Stimulated activated CD8-positive, alpha-beta memory T cell treated with anti-CD3 and anti-CD28 coated beads, Interleukin-7, amount 100 ng/mL, for 1 hour (primary cell): ENCODE measurements at places on chromosomes 3 and 15.

GRCh38 chr3:31680072-31680870 lies 147.5 kb downstream of the STT3B start:
- DNase-seq: no peak

DNA sequence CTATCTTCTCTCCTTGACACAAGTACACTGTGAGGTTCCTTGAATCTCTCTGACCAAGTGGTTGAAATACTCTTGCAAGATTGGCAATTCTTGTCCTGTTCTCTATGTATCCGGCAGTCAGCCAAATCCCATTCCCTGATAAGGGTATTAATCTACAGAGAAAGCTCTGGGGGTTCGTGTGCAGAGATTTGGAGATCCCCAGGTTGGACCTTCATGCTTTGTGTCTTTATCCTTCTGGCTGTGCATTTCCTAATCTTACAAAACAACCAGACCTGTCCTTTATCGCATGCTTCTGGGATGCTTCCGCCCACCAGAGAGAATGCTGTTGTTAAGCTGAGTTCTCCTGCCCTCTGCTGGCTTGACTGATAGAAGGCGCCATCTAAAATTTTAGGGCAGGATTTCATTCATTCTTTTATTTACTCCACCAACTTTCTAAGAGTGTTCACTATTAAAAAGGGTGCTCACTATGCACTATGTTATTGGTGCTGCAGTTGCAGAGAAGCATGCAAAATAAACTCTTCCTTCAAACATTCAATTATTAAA lies 8.6 kb upstream of the SST start:
- no peak for DNase-seq

GRCh38 chr15:64351265-64351664 lies 4.7 kb downstream of the CSNK1G1 start:
- no peak for DNase-seq

DNA sequence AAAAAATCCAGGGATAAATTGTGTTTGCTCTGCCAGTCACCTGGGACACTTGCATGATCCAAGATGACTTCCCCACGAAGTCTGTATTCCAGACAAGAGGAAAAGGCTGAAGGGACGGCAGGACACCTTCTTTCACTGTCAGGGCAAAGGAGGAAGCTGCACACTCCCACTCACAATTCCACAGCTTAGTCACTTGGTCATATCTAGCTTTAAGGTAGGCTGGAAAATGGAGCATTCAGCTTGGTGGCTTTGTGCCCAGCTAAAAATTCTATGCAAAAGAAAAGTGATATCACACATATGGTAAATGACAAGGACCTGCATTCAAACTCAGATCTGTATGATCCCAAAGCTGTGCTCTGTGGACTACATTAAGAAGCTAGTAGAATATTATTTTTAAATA lies 109.2 kb upstream of the TPM1 start:
- DNase-seq: no peak

- DNase-seq: no peak
Measured at GRCh38 chr3:2684046-2684445, 426.1 kb downstream of the IL5RA start.

GRCh38 chr3:51734572-51734907 lies 27.7 kb downstream of the GRM2 start:
- DNase-seq: no peak

- no peak for DNase-seq
Measured at GRCh38 chr3:31776016-31776415, 205.0 kb downstream of the OSBPL10 start.

- no peak for DNase-seq
Measured at GRCh38 chr3:127747751-127748521, 74.4 kb downstream of the MGLL start.

GRCh38 chr15:48066456-48066855 lies 54.3 kb upstream of the SLC24A5 start:
- DNase-seq: no peak

DNA sequence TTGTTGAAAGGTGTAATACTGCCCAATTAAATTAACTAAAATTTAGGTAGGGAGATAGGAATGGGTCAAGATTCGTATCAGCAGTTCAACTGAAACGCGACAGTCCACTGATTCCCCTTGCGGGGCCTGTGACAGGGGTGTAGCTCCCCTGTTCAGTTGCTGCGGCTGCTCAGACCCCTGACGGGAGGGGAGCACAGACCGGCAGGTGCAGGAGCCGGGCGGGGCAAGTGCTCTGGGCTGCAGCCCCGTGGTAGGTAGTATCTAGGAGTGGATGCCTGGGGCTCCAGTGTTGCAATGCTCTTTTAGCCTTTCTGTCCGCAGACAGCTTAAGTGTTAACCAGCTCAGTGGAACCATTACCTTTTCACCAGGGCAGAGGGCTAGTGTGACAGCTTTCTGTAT lies 164.9 kb downstream of the ROBO2 start:
- DNase-seq: no peak

GRCh38 chr15:88465633-88466224 lies 1.5 kb downstream of the MRPL46 start:
- no peak for DNase-seq

GRCh38 chr3:113167825-113168801 lies 43.2 kb upstream of the BOC start:
- no peak for DNase-seq

GRCh38 chr15:67125589-67126502 lies 60.4 kb downstream of the SMAD3 start:
- DNase-seq: no peak

- no peak for DNase-seq
Measured at GRCh38 chr3:59704292-59704691, 654.5 kb upstream of the CFAP20DC start.

DNA sequence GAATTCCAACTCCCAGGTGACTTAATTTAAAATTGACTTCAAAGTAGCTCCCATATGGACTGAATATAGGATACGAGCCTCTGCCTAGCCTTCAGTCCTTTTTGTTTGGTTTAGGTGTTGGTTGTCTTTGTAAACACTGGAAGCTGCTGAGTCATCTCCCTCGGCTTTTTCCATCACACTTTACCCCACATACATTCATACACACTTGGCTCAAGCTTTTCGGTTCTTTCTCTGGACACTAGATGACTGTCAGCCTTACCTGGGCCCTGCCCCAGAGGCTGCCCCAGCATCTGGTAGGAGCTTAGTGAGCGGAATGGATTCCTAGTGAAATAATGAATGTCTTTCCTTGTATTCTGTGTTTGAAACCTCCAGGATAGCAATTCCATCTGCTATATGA lies 201.5 kb upstream of the IL12A start:
- no peak for DNase-seq

GRCh38 chr3:7144697-7145308 lies 283.9 kb downstream of the GRM7 start:
- no peak for DNase-seq

GRCh38 chr15:66685638-66686150 lies 16.3 kb upstream of the SMAD6 start:
- no peak for DNase-seq

- no peak for DNase-seq
Measured at GRCh38 chr15:49088996-49089395, 42.8 kb upstream of the SECISBP2L start.

DNA sequence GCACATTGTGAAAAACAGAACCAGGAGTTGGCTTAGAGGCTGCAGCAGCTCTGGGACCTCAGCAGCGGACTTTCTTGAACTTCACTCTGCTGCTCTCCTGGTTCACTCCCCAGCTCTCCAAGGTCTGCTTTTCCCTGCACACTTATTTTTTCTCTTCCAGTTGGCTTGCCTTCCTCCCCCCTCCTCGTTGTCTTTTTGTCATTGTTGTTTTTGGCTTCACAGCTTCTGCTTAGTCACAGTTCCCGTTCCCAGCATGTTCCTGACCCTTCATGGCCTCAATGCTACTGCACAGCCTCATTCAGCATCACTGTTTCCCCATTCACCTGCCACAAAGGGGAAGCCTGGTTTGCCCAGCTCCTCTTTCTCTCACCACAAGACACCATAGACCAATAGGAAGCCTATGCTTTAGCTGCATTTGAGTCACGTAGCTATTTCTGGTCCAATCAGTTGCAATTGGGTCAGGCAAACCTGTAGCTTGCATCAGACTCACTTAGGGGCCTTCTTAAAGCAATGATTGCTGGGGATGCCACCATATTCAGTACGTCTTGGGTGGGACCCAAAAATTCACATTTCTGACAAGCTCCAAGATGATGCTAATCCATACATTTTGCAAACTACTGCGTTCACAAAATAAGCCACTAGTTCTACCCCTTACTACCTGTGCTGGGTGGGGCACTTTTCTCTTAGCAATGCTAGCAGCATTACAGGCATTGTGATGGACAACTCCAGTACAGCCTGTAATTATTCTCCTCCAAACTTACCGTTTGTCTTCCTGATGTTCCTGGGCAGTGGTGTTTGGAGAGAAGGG lies 7.8 kb upstream of the SUMF1 start:
- no peak for DNase-seq

- no peak for DNase-seq
Measured at GRCh38 chr3:126618021-126618420, 36.9 kb downstream of the TXNRD3 start.

- no peak for DNase-seq
Measured at GRCh38 chr3:62665627-62666437, 209.4 kb downstream of the CADPS start.

DNA sequence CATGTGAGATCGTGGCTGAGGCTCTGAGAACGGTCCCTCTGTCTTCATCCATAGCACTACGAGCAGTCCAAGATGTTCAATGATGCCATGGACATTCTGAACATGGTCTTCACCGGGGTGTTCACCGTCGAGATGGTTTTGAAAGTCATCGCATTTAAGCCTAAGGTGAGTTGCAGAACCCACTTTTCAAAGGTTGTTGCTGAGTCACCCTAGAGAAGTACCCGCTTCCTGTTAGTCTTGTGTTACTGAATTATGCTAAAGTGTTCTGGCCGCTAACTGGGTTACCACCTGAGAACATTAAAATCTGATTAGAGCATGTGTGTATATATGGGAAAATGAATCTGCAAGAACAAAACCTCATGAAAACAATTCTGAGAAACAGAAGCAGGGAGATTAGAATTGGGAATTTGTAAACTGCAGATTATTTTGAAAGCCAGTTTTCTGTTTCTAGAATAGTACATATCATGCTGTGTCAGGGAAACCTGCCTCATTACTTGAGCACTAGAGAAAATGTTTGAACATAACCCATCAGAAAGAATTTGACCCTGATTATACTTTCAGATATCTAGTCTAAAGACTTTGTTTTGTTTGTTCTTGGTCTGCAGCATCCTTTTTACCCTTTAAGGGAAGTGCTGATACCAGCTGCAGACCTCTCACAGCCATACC lies 92.6 kb downstream of the CHDH start:
- no peak for DNase-seq

- DNase-seq: no peak
Measured at GRCh38 chr3:49058011-49058410, 28.8 kb upstream of the IMPDH2 start.

DNA sequence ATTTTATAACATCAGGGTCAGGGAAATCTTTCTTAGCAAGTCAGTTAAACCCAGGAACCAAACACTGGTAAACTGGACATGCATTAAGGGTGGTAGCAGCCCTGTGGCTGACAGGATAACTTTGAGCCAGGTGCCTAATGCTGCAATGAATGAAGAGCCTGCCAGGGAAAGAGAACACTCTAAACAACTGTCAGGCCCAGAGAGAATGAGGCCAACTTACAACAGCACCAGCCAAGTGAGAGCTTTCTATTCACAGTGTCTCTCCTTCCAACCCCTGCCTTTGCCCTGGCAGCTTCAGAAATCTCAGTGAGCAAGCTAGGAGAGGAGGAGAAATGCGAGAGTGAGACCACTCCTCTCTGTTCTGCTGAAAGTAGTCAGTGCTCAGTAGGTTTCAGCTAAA lies 50.4 kb upstream of the ATP2C1 start:
- DNase-seq: no peak

GRCh38 chr3:11563865-11564185 lies 79.9 kb downstream of the VGLL4 start:
- DNase-seq: no peak

GRCh38 chr3:12579456-12579855 lies 22.6 kb downstream of the MKRN2 start:
- no peak for DNase-seq

- no peak for DNase-seq
Measured at GRCh38 chr3:117304681-117305080, 595.1 kb downstream of the TUSC7 start.

- DNase-seq: no peak
Measured at GRCh38 chr3:46489875-46490274, 7.9 kb upstream of the RTP3 start.

GRCh38 chr15:49223536-49224274 lies 53.7 kb downstream of the GALK2 start:
- DNase-seq: no peak

GRCh38 chr3:33578325-33579177 lies 138.3 kb upstream of the UBP1 start:
- no peak for DNase-seq

DNA sequence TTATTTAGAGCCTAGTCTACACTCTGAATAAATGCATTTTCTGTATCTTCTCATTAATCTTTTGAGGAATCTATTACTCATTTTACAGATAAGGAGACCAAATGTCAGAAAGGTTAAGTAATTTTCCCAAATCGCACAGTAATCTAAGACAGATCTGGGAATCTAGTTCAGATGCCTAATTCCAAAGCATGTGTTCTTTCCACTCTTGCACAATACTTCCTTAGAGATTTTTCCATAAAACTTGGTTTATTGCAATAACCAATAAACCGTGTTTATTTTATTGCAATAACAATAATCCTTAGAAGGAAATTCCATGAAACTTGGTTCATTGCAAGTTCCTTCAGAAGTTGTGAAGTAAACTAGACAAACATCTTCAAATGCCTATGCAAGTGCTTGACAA lies 17.4 kb upstream of the COL8A1 start:
- DNase-seq: no peak

- DNase-seq: no peak
Measured at GRCh38 chr3:10259036-10259435, 10.8 kb downstream of the TATDN2 start.

- no peak for DNase-seq
Measured at GRCh38 chr3:134307425-134307824, 56.8 kb upstream of the RYK start.

DNA sequence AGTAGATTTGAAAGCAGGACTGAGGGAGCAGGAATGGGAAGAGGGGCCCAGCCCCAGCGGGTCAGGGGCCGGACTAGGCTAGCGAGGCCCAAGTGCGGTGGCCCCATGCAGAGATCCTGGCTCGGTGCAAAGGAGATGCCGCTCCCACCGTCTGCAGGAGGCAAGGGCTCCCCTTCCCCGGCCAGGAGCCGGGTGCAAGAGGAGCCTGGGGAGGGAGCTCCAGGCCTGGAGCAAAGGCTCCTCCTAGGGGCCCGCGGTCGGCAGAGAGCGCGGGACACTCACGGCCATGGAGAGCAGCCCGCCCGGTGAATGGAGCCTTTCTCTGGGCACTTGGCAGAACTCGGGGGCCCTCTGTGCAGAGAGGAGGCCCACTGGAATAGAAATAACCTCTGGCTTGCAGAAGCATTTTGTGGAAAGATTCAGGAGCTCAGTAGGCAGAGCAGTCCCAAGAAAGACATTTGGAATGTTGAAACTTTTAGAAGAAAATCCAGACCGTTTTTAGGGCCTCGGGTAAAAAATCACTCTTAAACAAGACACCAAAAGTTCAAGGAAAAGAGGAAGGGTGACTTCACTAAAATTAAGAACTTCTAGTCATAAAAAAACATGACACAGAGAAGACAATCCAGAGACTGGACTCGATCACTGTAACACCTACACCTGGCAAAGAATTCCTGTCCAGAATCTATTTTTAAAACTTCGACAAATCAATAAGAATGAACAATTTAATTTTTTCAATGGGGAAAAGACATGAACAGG lies 43.0 kb upstream of the USP3 start:
- no peak for DNase-seq

GRCh38 chr3:197706658-197707057 lies 30.0 kb downstream of the RUBCN start:
- no peak for DNase-seq
